ENCODE measurements at places on chromosomes 3 and 15.

DNA sequence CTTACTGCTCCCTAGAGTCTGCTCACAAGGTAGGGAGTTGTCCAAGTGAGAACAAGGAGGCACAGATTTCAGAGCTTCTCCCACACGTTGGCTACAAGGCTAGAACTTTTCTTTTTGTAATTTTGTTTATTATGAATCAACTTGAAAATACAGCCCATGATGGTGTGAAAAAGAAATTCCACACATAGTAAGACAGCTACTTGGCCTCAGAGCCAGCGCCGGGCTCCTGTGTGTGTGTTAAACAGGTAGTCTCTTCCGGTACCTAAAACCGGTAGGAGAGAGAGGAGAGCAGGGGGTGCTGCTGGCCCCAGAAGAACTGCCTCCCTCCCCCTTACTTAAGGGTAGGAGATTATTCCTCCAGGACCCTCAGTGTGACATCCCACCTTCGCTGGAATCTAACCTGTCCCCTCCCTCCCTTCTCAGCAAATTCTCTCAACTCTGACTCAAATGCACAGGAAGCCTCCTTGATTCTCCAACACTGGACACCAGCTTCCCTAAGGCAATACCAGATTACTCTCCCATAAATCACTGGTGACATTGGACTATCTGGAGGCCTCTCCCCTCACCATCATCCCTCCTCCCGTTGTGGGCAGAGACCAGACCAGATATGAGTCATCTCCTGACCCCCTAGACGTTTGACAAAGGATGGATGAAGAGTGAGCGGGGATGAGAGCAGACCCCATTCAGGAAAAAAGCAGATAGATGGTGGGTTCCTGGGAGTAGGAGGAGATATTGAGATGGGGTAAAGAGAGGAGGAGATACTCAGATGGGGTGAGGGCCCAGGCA is 4.5 kb upstream of the IP6K1 start:
- no peak for DNase-seq

DNA sequence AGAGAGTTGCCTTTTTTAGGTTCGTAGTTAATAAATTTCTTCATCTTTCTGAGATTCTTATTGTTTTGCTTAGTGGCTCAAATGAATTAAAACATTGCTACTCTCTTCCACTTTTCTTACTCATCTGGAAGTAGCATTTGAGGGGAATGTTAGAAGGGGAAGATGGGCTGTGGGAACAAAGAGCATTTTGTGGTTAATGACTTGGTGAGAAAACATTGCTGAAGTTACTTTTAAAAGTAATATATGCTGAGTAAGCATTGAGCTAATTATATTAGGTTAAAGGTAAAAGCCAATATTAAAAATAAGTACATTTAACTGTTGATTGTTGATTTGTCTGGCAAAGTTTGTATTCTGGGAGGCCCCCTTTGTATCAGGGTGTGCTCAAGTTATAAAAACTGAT is 5.7 kb downstream of the MORF4L1 start:
- DNase-seq, result no peak

- no peak for DNase-seq
Measured at GRCh38 chr3:177832880-177833279, 635.6 kb upstream of the TBL1XR1 start.

- DNase-seq, result no peak
Measured at GRCh38 chr3:152299249-152299976, 30.7 kb downstream of the MBNL1 start.

GRCh38 chr15:69991551-69991980 is 106.2 kb downstream of the TLE3 start:
- no peak for DNase-seq

- DNase-seq, result no peak
Measured at GRCh38 chr3:81816473-81817250, 55.2 kb upstream of the GBE1 start.

DNA sequence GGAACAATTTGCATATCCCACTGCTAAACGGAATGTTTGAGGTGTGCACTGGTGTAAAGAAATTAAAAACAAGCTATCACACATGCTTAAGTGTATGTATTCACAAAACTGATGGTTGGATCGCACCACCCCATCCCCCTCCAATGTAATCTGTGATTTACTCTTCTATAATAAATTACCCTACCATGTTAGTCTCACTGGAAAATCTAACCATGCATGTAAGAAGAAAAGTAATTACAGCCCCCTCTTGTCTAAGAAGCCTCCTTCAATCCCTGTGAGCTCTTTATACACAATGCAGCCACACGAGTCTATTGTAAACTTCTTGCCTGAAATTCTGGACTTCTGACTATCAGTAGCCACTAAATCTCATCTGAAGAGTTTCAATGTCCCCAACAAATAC is 173.6 kb downstream of the ZBTB20 start:
- DNase-seq, result no peak

DNA sequence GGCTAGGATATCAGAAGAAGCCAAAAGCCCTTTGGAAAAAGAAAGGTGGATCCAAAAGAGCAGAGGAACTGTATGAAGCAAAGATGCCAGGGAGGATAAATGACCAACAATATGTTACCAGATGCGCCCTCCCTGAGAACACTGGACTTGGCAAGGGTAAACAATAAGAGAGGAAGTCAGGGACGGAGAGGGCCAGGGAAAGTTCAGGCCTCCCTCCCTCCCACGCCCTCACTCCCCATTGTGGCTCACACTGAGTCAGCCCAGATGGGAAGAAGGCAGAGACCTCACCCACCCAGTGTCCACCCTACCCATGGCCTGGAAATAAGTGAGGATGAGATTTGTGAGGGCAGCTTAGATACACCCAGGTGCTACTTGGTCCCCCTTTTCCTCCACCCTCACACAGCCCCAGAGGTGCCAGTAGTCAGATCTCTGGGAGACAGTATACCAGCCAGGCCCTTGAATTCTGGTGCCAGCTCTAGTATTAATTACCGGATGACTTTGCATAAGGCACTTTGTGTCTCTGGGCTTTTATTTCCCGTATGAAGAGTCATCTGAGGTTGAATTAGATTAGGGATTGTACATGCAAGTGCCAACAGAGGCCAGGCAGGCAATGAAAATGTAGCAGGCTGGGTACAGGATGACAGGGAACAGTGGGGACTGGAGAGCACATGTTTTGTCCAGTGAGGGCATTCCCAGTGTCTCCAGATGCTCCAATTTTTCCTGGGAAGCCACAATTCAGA is 35.1 kb upstream of the FRMD4B start:
- no peak for DNase-seq

DNA sequence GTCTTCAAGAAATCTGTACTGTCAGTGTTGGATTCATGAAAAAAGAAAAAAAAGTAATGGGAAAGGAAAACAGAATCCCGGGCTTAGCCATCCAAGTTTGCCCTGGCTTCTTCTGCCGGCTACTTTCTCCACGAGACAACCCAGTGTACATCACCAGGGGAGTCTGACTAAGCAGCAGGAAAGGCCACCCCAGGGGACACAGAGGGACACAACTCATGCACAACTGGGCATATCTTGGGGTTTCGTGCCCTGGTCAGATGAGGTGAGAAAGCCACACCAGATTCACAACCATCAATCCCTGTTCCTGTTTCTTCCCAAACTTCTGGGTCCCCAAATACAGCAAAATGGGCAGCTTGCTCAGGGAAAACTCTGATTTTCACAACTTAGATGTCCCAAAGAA is 33.2 kb downstream of the ADAMTS17 start:
- no peak for DNase-seq

GRCh38 chr15:82944821-82945220 is 7.7 kb downstream of the HOMER2 start:
- no peak for DNase-seq

DNA sequence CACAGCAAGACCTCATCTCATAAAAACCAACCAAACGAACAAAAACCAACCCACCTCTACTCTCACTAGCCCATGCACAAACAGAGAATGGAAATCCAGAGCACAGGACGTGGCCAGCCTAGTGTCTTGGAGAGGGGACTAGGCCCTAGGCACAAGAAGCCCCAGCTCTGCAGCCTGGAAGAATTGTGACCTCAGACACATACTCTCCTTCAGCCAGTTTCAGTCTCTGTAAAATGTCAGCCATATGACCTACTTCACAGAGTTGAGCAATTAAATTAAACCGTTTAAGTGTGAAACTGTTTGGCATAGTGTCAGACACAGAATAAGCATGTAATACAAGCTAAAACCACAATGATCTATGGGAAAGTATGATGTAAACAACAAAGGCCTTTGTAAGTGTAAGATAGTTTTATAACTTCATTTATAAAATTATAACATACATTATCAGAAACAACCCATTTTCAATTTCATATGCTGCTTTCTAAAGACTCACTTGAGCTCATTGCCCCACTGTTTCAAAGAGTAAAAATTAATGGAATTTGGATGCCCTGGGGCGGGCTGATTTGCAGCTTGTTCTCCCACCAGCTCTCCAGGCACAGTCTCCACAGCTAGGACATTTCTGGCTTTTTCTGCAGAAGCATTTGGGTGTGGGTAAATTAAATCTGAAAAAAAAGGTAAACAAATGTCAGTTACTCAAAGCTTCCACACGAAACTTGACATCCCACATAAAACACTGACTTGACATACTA is 32.9 kb downstream of the TBC1D2B start:
- no peak for DNase-seq

DNA sequence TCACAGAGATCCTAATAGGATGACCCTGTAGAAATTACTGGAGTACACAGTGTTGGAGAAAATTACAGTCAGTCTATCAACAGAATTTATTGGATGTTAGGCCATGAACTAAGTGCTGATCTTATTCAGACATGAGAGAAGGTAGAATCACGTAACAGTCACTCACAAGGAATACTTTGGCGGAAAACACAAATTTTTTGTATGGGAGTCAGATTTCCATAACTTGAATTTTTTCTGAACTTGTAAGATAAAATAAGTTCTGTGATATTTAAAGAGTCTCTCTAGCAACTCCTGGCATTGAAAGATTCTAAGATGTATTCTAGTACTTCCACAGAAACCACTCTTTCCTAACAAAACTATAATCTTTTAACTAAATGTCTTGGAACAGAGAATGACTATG is 178.8 kb upstream of the MME start:
- no peak for DNase-seq

GRCh38 chr15:60548101-60548500 is 69.2 kb upstream of the ICE2 start:
- no peak for DNase-seq

- no peak for DNase-seq
Measured at GRCh38 chr3:171160325-171160724, 133.8 kb upstream of the SLC2A2 start.

GRCh38 chr3:143348486-143349327 is 229.1 kb downstream of the CHST2 start:
- no peak for DNase-seq

- DNase-seq, result no peak
Measured at GRCh38 chr3:98886525-98886924, 15.0 kb downstream of the DCBLD2 start.

- no peak for DNase-seq
Measured at GRCh38 chr3:128849911-128850455, 29.4 kb upstream of the ACAD9 start.

GRCh38 chr15:47383801-47384200 is 333.5 kb upstream of the SEMA6D start:
- DNase-seq, result no peak

DNA sequence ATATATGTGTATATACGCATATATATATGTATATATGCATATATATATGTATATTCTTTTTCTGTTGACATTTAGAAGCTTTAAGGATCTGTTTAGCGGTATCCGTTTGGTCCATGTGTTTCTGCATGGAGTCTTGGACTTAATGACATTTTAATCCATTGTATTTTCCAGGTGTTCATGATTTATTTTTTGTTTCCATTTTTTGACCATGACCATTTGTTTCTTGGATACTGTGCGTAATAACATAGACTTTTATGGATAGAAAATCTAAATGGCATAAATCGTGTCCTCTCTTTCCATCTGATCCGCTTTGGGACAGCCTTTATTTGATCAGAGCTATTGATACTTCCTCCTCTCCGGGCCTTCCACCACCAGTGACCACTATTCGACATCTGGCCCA is 19.5 kb downstream of the CRYBG3 start:
- no peak for DNase-seq

DNA sequence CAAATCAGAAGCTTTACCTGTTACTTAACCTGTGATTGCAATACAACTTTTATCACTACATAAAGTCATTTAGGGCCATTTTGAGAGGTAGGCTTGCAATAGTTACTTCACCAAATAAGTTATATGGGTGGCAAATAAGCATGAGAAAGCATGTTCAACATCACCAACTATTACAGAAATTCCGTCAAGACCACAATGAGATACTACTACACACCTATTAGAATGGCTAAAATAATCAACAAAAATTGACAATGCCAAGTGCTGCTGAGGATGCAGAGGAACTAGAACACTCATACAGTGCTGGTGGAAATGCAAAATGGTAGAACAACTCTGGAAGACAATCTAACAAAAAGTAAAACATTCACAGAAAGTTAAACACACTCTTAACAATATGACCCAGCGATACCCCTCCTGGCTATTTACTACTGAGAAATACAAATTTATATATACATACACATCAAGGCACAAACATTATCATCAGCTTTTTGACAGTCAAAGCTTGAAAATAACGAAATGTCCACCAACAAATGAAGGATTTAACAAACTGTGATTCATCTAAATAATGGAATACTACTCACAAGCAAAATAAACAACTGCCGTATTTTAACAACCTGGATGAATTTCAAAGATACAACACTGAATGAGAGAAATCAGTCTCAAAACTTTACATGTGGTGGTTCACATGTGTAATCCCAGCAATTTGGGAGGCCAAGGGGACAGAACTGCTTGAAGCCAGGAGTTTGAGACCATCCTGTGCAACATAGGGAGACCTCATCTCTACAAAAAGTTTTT is 82.9 kb downstream of the MYO9A start:
- no peak for DNase-seq

Data from stimulated activated CD8-positive, alpha-beta memory T cell treated with anti-CD3 and anti-CD28 coated beads, Interleukin-7, amount 100 ng/mL, for 1 hour (primary cell).